ENCODE measurements at places on chromosomes 2 and 18.

GRCh38 chr2:111046670-111047069 lies 74.0 kb upstream of the BCL2L11 start:
- DNase-seq, result no peak

DNA sequence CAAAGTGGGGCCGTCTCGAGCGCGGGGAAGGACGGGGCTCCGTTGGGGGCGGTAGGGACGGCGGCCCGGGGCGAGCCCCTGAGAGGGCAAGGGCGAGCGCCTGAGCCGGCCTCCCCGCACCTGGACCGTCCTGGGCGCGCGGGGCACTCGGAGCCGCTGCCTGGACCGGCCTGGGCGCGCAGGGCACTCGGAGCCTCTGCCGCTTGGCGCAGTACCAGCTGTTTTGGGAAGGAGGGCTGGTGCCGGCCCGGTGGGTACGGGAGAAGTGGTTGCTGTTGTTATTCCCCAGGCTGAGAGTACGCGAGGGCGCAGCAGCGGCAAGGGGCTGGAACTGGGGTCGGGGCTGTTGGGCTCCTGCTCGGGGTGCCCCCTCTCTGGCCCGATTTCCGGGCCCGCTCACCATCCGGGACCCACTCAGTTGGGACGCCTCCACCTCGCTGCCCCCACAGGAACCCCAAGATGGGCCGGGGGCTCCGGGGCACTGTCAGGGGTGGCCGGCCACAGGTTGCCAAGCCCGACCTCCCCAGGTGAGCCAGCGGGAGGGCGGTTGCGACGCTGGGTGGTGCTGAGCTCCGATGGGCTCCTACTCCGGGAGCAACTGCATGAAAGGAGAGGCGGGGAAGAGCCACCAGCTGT lies 579 bp downstream of the ARHGEF4 start:
- no peak for DNase-seq

GRCh38 chr2:107337209-107337898 lies 451.4 kb upstream of the ST6GAL2 start:
- no peak for DNase-seq

GRCh38 chr2:84969511-84970209 lies 1.3 kb upstream of the KCMF1 start:
- no peak for DNase-seq

DNA sequence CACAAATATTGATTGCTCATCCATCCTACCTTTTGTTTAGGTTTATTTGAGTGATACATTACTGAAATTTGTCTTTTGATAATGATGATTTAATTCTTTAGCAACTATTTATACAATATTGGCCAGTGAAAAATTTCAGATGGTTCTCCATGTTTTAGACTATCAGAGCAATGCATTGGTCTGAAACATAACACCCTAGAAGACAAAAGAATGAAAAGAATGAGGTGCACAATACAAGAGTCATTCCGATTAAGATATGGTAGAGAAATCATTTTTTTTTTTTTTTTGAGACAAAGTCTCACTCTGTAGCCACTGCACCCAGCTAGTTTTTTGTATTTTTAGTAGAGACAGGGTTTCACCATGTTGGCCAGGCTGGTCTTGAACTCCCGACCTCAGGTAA lies 197.4 kb upstream of the FAM98A start:
- no peak for DNase-seq

- DNase-seq, result no peak
Observed at GRCh38 chr2:30361751-30362394, 85.2 kb upstream of the LCLAT1 start.

DNA sequence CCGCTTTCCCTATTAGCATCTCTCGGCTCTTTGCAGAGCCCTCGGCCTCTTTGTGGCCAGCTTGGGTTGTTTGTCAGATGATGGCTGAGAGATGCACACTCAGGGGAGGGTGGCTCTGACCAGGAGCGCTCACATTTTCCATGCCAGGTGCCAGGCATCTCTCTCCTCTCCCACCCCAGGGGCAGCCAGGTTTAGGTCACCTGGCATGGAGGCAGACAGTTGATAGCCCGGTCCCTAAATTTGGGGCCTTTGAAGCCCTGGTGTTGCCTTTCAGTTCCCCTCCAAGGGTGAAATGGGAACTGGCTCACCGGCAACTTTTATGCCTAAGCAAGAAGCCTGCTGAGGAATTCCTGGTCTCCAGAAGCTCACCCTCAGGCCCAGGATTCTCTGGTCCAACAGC lies 19.1 kb downstream of the LBH start:
- no peak for DNase-seq

- no peak for DNase-seq
Observed at GRCh38 chr2:74233648-74234047, 35.2 kb downstream of the MTHFD2 start.

GRCh38 chr2:54599326-54599710 lies 124.1 kb upstream of the EML6 start:
- DNase-seq, result no peak

GRCh38 chr2:26395394-26395793 lies 6.3 kb upstream of the DRC1 start:
- no peak for DNase-seq

GRCh38 chr18:55320424-55321264 lies 267.3 kb downstream of the TCF4 start:
- no peak for DNase-seq

- DNase-seq, result no peak
Observed at GRCh38 chr2:9741110-9741509, 102.2 kb upstream of the TAF1B start.

Data from cerebellar nuclear complex (tissue), 1 donor.